ENCODE measurements at places on chromosomes 13 and 19. TPM values are rescaled to one million over a fixed set of nuclear protein-coding genes. Genes with fewer than 3 reads are reported as not detected.
A peak's percentile ranks its signal among the peaks of the same experiment; 100 is the strongest.

DNA sequence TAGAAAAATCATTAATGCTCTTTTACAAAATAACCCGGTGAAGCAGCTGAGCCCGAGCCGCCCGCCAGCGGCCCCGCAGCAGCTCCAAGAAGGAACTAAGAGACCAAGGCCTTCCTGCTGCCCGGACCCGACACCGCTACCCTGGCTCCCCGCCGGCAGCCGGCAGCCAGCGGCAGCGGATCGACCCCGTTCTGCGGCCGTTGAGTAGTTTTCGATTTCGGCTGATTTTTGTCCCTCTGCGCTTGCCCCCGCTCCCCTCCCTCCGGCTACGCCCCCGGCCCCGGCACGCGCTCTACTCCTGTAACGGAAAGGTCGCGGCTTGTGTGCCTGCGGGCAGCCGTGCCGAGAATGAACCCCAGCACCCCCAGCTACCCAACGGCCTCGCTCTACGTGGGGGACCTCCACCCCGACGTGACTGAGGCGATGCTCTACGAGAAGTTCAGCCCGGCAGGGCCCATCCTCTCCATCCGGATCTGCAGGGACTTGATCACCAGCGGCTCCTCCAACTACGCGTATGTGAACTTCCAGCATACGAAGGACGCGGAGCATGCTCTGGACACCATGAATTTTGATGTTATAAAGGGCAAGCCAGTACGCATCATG is at the start of gene PABPC3:
PABPC3 (plus strand) TSS at position 286 of the 603 bp plus-strand sequence; CDS start at position 349, 63 bp downstream.
- H3K27me3 ChIP-seq, result peaks cover 32% of the 10 kb centered on the region
- H3K4me1 ChIP-seq, result no peaks in the 10 kb centered on the region
- no peak within 1 kb of the TSS for H3K27ac ChIP-seq
- H3K4me3 ChIP-seq, result peak within 1 kb of the TSS; percentile 26
- no peak for DNase-seq

DNA sequence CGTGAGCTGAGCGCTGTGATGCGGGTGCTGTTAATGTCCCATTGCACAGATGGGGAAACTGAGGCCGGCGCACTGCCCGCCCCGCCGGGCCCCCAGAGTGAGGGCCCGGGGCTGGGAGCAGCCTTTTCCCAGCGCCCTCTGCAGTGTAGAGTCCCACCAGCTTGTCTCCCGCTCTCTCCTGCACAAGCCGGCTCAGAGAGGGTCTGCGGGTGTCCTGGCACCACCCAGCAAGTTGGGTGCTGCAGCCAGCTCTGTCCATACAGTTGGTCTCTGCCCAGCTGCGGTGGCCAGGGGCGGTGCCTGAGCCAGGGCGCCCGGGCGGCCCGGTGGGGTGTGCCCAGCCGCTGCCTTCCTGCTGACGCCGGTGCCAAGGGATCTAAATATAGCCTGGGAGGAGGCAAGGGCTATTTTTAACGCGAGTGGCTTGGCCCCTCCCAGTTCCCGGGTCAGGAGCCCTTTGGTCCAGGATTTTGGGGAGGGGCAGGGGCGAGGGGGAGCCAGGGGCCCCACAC is 19.3 kb downstream of the GADD45B start:
- no peak for DNase-seq
- H3K4me1 ChIP-seq, result peaks cover 45% of the 10 kb centered on the region
- H3K36me3 ChIP-seq, result no peaks in the 10 kb centered on the region
- H3K4me3 ChIP-seq, result peak overlapping the region; percentile 58
- peaks cover 16% of the 10 kb centered on the region for H3K27me3 ChIP-seq

DNA sequence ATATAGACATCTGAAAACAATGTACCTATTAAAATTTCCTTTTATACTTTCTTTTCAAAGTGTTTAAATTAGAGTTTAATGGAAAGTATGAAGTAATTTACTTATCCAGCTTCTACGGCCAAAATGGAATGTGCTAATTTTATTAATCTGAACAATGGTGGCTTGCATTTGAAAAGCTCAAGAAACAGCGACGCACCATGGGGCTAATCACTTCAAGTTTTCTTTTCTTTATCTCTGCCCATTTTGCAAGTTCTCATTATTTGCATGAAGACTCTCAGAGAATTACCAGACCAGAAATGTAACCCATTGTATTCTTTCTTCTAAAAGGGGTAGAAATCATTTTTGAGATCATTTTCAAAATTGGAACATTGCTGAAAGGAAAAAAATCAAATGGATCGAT is 204.0 kb upstream of the STARD13 start:
- no peak overlapping the region for H3K4me3 ChIP-seq
- no peak for DNase-seq
- H3K27me3 ChIP-seq, result peaks cover 2% of the 10 kb centered on the region
- H3K27ac ChIP-seq, result no peak overlapping the region
- H3K4me1 ChIP-seq, result no peaks in the 10 kb centered on the region
- no peaks in the 10 kb centered on the region for H3K36me3 ChIP-seq

DNA sequence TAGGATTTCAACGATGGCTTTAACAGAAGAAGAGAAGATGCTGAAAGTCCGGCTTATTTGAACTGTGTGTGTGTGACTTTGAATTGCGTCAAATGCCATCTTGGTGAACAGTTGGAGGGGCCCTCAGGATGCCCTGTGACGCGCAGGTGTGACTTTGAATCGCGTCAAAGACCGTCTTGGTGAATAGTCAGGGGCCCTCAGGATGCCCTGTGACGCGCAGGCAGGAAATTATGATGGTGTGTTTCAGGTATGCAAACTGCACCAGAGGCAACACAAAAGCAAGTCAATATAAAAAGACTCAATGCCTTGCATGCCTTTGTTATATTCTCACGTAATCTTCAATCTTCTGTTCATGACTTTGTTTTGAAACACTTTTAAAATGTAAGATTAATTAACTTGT is 29.2 kb downstream of the ATP11A start:
- no peaks in the 10 kb centered on the region for H3K36me3 ChIP-seq
- H3K27ac ChIP-seq, result no peak overlapping the region
- no peak overlapping the region for H3K4me3 ChIP-seq
- H3K27me3 ChIP-seq, result no peaks in the 10 kb centered on the region
- peaks cover 5% of the 10 kb centered on the region for H3K4me1 ChIP-seq

DNA sequence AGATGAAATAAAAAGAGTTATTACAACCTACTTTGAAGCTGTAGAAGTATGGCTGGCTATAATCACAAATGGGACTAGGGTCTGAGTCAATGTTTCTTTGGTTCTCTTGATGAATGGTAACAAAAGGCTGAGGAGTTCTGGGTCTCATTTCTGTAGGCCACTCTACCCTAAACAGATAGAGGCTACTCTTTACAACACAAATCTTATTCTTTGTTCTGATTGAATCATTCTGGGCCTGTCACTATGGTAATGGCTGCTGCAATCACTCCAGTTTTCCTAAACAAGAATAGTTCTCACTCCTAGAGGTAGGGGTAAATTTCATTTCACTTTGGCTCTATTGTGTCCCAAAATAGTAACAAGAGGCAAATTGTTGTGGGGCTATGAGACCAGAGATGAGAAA is 1714.3 kb upstream of the PCDH20 start:
- H3K36me3 ChIP-seq, result no peaks in the 10 kb centered on the region
- DNase-seq, result no peak
- no peak overlapping the region for H3K4me3 ChIP-seq
- no peaks in the 10 kb centered on the region for H3K27me3 ChIP-seq
- H3K4me1 ChIP-seq, result no peaks in the 10 kb centered on the region

GRCh38 chr19:6325614-6326013 is 7.8 kb downstream of the ACER1 start:
- DNase-seq, result no peak
- no peak overlapping the region for H3K27ac ChIP-seq
- H3K36me3 ChIP-seq, result no peaks in the 10 kb centered on the region
- H3K4me3 ChIP-seq, result no peak overlapping the region

The CEACAM7 gene
- not detected for total RNA-seq

GRCh38 chr19:33481863-33482262 is 39.7 kb downstream of the PEPD start:
- H3K36me3 ChIP-seq, result peaks cover 3% of the 10 kb centered on the region
- no peaks in the 10 kb centered on the region for H3K27me3 ChIP-seq
- H3K27ac ChIP-seq, result no peak overlapping the region
- no peak for DNase-seq
- no peaks in the 10 kb centered on the region for H3K4me1 ChIP-seq

The ATP8B3 gene
- total RNA-seq, result 27.8 TPM

DNA sequence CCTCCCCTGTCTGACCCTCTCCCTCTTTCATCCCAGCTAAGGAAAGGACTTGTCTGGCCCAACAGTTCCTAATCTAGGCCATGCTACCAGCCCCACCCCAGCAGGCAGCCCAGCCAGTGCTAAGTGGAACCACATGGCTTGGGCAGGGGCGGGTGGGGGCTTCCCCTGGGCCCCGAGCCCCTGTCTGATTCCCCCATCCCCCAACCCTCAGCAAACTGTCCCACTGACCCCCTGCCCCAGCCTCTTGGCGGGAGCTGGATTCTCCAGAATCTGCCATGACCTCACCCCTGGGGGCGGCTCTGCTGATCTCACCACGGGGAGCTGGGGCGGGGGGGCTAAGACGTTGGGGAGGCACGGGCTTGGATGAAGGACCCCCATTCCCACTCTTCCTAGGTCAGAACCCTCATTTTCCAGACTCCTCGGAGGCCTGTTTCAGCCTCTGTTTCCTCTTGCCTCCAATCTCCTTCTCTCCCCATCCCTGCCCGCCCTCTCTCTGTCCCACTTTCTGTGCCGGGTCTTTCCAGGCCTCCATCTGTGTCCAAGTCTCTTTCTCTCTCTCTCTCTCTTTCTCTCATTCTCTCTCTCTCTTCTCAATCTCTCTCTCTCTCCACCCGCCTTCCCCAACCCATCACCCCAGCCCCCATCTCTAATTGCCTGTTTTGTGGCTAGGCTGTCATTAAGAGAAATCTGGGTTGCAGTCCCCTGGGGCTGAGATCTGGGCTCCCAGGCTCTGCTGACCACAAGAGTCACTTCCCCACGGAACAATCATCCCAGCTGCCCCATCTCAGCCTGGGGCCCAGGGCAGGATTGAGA is 2.7 kb downstream of the COL5A3 start:
- no peaks in the 10 kb centered on the region for H3K36me3 ChIP-seq
- H3K4me1 ChIP-seq, result peaks cover 22% of the 10 kb centered on the region
- no peak overlapping the region for H3K4me3 ChIP-seq
- H3K27me3 ChIP-seq, result peaks cover 33% of the 10 kb centered on the region

DNA sequence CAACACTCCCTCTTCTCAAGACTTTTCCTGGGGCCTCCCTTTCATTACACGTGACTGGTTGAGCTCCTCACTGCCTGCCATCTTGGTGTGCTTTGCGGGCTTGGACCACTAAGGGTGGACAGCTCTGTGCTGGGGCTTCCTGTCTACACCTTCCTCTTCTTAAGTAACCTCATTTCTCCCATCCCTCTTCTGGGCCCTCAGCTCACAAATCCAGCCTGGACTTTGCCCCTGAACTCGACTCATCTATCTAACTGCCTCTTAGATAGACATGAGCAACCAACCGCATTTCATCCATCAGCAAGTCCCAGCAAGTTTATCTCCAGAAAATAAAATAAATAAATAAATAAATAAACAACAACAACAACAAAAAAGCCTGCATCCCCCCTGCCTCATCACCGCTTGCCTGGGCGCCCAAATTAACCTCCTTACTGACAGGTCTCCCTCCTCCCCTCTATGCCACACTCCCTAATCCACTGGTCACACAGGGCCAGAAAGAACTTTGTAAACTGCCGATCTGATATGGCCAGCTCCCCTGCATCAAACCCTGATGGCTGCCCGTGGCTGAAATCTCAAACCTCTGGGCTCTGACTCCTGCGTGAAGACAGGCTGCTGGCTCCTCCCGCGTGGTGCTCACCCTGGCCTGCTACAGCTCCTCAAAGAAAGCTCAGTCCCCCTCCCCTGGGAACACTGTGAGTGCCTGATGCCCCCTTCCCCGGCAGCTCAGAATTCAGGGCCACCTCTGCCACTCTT is 7.8 kb downstream of the ISOC2 start:
- no peak overlapping the region for H3K4me3 ChIP-seq
- no peak for DNase-seq
- H3K36me3 ChIP-seq, result peaks cover 10% of the 10 kb centered on the region

The IGSF23 gene
- not detected for total RNA-seq

- DNase-seq, result no peak
- no peaks in the 10 kb centered on the region for H3K36me3 ChIP-seq
- no peak overlapping the region for H3K27ac ChIP-seq
- H3K4me1 ChIP-seq, result no peaks in the 10 kb centered on the region
Observed at GRCh38 chr13:51781246-51782022, 22.5 kb downstream of the DHRS12 start.

DNA sequence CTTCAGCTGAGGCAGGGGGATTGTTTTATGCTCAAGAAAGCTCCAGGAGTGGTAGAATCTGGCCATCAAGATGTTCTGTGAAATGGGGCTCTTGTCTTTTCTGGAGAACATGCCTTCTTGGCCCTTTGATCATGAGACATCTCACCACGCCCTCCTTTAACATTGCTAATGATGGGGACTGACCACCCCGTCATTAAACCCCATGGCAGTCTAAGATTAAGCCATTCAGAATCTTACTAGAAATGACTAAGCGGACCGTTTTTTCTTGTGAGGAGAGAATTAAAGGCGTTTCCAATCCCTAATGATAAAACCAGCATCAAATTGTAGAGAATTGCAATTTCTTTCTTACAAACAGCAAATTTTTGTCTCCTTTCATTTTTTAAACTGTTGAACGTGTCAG is 89.4 kb downstream of the COL4A2 start:
- no peak for DNase-seq
- peaks cover 42% of the 10 kb centered on the region for H3K27me3 ChIP-seq
- H3K36me3 ChIP-seq, result no peaks in the 10 kb centered on the region
- no peak overlapping the region for H3K4me3 ChIP-seq
- H3K27ac ChIP-seq, result no peak overlapping the region
- H3K4me1 ChIP-seq, result no peaks in the 10 kb centered on the region

GRCh38 chr19:46181388-46181779 is 33.3 kb downstream of the IGFL2 start:
- no peaks in the 10 kb centered on the region for H3K36me3 ChIP-seq
- no peak overlapping the region for H3K4me3 ChIP-seq
- no peak overlapping the region for H3K27ac ChIP-seq

DNA sequence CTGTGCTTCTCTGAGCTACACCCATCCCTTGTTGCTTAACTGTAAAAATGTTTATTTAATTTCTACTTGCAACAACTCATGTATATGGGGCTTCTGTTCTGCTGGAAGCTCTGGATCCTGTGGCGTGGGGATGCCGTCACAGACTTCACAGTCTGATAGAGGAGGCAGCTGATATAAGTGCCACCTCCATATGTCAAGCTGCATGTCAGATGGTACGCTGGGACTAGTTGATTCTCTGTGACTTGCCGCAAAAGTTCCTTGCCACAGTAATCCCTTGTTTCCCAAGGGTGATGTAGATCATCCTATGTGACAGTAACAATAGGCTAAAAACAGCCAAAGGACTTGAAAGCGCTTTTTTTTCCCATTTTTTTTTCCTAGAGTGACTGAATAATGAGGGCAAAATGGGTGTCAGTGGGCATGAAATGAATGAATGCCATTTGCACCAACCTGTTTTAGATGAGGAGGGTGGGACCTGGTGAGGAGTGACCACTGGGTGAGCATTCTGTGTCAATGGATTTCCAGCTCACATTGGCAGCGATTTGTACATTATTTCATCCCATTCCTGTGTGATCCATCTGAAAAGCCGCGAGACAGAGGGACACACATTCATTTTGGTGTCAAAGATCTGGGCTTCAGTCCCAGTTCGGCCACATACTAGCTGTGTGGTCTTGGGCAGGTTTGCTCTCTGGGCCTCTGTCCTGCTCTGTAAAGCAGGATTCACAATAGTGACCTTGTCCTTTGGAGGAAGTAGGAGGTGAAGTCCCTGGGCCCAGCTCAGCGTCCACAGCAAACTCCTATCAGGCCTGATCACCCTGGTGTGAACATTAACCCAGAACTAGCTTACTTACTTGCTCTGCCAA is 88.9 kb upstream of the RNF113B start:
- H3K27me3 ChIP-seq, result peaks cover 4% of the 10 kb centered on the region
- no peaks in the 10 kb centered on the region for H3K4me1 ChIP-seq

- H3K4me3 ChIP-seq, result no peak overlapping the region
- DNase-seq, result no peak
- H3K27ac ChIP-seq, result no peak overlapping the region
- peaks cover 7% of the 10 kb centered on the region for H3K4me1 ChIP-seq
- H3K27me3 ChIP-seq, result peaks cover 11% of the 10 kb centered on the region
- no peaks in the 10 kb centered on the region for H3K36me3 ChIP-seq
Observed at GRCh38 chr13:111049791-111050538, 65.1 kb upstream of the ARHGEF7 start.

Data from activated CD8-positive, alpha-beta T cell treated with anti-CD3 and anti-CD28 coated beads, Interleukin-2, amount 10 ng/mL, durations not matched to agents 7 days and 5 days (primary cell).